ENCODE measurements at places on chromosomes 7 and 10.

DNA sequence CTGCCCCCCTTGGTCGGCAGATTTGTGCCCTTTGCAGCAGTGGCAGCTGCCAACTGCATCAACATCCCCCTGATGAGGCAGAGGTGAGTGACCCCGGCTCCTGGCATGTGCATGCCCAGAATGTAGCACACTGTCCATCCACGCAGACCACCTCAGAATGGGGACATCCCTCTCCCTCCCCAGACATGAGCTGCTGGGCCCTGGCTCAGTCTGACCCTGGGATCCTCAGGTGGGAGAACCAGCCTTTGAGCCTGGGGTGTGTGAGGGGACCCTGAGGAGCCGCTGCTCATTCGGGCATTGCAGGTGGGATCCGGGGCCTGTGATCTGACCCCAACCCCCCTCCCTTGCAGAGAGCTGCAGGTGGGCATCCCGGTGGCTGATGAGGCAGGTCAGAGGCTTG is 5.7 kb downstream of the SFXN3 start:
- no peak for DNase-seq

- DNase-seq: no peak
These were observed 7.8 kb downstream of the ICA1 start for GRCh38 chr7:8254215-8254614.

DNA sequence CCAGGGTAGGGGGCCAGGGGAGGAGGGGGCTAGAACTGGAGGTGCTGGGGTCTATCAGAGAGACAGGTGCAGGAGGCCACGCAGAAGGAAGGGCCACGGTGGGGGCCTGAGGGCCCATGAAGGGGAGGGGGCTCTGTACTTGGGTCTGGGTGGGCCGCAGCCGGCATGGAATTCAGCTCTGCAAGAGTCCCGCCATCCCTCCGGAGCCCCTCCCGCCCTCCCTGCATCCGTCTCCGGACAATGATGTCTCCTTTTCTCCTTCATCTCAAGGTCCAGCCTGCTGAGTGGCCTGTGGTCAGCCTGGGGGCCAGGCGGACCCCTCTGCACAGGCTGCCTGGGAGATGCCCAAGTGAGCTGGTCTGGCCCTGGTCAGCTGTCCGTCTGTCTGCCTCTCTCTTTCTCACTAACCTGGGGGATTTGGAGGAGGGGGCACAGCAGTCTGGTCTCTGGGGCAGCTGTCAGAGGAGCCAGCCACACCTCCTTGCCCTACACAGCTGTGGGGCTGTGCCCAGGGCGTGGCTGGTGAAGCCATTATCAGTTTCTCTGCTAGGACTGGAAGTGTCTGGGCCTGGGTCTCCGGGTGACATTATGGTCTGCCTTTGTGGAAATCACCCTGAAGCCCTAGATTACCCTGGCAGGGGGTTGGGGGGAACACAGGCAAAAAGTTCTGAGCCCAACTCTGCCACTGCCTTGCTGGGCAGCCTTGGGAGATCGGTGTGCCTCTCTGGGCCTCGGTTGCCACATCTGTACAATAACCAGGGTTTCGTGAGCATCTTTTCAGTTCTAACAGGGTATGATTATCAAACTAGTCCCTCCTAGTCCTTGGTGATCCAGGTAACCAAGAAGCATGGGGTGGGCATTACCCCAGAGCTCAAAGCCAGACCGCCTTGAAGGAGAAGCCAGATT is 19.0 kb upstream of the HSPB1 start:
- no peak for DNase-seq

DNA sequence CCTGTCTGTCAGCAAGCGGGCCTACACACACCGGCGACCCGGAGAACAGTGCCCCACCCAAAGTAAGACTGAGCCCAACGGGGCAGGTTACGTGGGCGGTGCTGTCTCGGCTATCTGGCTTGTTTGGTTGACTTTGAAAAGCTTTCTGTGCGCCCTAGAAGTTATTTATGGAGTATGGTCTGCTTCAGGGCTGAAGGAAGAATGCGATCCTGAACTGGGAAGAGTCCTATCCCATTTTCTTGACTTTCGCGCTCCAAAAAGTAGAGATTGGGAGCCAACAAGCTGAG is 1.5 kb downstream of the INA start:
- DNase-seq: no peak

DNA sequence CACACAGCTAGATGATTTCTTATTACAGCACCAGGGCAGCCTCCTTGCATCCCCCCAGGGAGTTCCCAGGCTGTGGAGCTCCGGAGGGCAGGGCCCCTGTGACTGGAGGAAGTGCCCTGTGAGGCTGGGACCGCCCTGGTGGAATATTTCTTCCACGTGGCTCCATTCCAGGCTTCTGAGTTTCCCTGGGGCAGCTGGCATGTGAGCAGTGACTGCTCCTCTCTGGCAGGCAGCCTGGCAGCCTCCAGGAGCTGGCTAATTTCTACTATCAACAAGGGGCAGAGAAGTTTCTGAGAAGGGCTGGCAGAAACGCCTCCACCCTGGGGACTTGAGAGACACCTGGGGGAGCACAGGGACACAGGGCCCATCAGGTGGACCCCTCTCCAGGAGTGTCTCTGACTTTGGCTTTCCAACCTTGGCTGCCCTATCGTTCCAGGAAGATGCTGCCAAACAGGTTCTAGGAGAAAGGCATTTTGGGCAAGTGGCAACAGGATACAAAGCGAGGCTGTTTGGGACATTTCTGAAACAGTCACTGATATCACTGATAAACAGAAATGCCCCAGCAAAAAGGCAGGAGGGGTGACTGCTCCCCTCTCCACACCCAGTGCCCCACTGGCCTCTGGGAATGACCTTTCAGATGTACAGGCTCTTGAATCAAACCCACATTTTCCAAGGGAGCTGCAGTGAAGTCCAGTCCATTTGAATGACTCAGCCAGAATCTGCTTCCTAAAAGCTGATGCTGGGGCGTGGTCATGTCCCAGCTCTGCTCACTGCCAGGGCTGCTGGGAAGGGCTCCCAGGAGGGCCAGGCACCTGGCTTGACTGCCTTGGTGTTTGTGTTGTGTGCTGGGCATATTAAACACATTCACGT is 16.1 kb downstream of the MYOF start:
- DNase-seq: no peak
